ENCODE measurements at places on chromosomes 3 and 15.

DNA sequence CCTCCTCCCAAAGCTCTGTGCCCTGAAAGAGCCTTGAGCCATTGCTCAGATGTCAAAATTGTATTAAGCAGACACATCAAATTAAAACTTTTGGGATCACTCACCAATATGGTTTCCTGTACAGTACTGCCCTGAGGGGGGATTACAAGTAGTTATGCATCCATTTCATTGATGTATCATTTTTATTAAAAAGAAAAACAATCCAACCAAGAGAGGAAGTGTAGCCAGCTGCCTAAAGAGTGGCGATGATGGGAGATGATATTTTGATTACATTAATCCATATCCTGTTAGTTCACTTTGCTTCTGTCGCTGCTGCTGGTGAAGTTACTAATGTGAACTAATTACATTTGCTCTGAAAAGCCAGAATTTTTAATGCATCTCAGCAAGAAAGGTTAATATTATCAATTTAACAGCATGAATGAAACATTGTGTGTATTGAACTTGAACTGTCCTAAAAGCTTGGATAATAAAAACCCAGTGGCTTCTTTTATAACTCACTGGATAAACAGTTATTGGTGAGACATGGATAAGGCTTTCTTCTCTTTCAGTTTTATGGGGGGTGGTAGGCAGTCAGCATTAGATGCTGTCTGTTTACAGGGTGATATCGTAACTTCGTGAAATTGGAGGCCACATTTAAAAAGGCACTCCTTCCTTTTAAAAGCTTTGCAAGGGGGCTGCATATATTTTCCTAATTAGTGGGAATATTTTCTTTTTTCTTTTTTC, 87.7 kb downstream of the IGF1R start:
- no peak for DNase-seq

- DNase-seq, result no peak
These were observed 522.5 kb downstream of the FOXP1 start for GRCh38 chr3:71061037-71061436.

GRCh38 chr15:60614862-60615771, 136.2 kb upstream of the ICE2 start:
- no peak for DNase-seq

DNA sequence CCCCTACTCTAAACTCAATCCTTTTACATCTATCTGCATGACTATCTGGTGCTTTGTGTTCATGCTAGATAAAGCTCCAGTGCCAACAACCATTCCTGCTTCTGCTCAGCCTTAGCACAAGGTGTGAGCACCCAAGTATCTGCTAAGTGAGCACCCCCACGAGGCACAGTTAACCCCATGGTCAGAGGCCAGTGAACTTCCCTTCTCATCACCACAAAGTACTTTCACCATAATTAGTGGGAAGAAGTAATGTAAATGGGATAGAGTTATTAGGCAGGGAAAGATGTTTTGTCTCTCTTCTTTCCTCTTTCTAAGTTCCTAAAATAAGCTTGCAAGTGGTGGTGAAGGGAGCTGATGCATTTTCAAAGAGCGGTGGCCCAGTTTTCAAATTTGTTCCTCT, 96.4 kb downstream of the ANO10 start:
- no peak for DNase-seq

DNA sequence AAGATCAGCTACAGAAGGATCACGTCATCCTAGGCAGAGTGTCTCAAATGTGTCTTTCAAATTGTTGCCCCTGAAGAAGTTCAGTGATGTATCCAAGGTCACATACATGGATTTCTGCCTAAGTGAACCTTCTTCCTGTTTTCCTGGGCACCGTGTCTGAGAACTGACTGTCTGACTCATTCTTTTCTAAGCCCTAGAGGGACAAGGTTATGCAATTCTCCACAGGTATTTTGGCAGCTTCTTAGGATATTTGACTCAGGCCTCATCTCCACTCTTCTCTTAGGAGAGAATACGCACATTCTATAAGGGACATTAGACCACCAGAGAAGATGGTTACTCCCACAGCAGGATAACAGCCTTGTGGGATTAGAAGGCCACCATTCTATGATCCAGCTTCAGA, 391.9 kb upstream of the THBS1 start:
- no peak for DNase-seq

DNA sequence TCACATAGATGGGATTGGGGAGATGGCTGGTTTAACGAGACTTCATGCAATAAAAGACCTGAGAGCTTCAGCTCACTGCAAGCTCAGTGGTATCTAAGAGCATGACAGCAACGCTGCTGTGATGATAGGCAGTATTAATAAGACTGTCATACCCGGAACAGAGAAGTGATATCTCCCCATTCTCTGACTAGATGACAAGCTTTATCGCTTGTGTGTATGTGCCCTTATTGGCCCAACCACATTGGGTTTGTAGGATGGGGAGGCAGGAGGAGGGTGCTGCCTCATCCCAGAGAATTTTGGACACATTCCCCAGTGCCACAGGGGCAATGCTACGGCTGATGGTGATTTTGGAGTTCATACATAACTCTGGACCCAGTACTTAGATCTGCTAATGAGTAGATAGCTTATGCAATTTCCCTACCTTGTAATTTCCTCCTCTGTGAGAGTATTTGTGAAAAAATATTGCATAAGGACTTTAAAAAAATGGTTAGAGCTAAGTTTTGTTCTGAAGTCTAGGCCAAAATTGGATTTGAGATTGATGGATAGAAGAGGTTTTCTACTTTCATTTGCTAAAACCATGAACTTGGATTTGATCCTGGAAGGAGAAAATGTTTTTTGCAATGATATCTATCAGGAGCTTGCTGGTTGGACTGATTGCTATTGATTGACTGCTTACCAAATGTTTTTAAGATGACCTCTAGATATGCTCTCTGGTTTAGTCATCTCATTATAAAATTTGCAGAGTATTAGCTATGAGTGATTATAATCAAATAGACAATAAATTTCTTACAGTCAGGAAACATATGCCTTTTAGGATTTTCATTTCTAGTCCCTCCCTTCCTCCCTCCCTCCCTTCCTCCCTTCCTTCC, 14.0 kb upstream of the TMEM212 start:
- DNase-seq, result no peak

DNA sequence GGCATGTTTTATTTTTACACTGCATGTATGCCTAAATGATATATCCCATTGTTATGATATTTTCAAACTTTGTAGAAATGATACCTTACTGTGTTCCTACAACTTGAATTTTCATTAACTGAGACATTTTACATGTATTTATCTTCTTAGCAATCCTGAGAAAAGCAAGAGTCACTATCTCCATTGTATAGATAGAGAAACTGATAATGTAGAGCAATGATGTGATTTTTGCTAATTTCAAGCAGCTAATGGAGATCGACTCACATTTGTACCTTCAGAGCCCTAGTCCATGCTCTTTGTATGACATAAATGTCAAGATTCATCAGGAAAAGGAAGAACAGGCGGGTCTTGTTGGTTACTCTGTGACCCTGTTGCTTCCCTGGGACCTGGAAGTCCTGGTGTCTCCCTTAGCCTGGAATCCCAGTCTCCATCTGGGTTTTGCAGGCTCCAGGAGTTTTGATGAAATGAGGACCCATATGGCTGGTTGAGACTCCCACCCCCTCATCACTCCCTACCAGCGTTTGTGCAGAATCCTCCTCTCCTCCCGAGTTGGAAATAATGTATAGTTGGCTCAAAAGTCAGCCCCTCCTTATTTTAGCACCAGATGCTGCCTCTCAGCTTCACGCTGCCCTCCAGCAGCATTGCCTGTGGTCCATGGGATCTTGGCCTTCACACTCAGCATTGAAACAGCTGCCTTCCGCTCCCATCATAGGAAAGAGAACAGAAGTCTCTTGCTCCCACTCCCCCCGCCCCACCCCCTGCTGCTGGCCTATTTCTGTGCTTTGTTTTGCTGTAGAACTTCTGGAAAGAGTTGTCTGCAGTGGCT, 67.1 kb downstream of the APBA2 start:
- DNase-seq, result no peak
